ENCODE measurements at places on chromosomes 3 and 15.

- H3K4me3 ChIP-seq, result no peak overlapping the region
- ATAC-seq, result no peak
- H3K36me3 ChIP-seq, result no peaks in the 10 kb centered on the region
- no peak overlapping the region for H3K27ac ChIP-seq
- peaks cover 22% of the 10 kb centered on the region for H3K4me1 ChIP-seq
Measured at GRCh38 chr3:188106887-188107830, 46.8 kb upstream of the LPP start.

DNA sequence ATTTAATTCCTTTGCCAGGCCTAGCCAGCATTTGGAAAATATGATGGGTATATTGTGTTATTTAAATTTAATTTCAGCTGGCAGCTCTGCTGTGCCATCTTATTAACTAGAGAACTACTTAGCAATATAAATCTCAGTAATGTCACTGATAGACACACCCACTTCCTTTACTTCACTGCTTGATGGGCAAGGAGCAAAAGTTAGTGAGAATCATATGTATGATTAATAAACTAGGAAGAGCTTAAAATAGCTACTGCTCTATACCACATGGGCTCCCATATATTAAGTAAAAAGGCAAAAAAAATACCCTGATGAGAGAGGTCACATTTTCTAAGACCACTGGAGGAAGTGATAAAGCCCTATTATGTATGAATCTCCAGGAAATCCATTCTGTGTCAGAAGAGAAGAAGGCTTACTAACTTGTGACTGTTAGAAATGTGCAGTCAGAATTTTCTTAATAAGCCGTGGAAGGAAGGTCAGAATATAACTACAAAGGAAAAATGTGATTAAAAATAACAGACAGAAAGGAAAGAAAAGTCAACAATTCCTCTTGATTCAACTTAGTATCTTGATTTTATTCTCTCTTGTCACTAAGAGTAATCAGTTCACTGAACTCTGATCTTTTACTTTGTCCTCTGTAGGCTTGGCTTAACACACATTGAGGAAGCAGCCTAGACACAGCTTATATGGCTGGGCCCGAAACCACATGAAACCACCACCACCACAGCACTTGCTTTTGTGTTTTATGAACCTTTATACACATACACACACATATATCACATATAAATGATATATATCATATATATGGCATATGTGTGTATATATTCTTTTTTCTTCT lies 1233.9 kb upstream of the ALCAM start:
- H3K27ac ChIP-seq, result no peak overlapping the region
- peak; percentile 62 for ATAC-seq
- peaks cover 11% of the 10 kb centered on the region for H3K4me1 ChIP-seq

- no peak overlapping the region for H3K4me3 ChIP-seq
- no peak for ATAC-seq
- H3K27ac ChIP-seq, result no peak overlapping the region
- peaks cover 31% of the 10 kb centered on the region for H3K4me1 ChIP-seq
- no peaks in the 10 kb centered on the region for H3K36me3 ChIP-seq
Measured at GRCh38 chr15:91857224-91857585, 3.7 kb downstream of the SLCO3A1 start.

DNA sequence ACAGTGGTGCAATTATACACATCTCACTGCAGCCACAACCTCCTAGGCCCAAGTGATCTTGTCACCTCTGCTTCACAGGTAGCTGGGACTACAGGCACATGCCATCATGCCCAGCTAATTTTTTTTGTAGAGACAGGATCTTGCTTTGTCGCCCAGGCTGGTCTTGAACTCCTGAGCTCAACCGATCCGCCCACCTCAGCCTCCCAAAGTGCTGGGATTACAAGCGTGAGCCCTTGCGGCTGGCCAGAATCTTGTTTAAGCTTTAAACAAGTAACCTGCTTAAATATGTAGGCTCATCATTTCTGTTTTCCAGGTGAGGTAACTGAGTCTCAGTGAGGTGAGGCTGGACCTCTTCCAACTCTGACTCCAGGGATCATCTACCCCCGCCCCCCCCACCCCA lies 7.7 kb upstream of the PSTPIP1 start:
- no peak overlapping the region for H3K4me3 ChIP-seq
- no peaks in the 10 kb centered on the region for H3K36me3 ChIP-seq
- peak overlapping the region; percentile 99 for H3K27ac ChIP-seq
- H3K4me1 ChIP-seq, result peaks cover 42% of the 10 kb centered on the region

- peaks cover 11% of the 10 kb centered on the region for H3K4me1 ChIP-seq
- no peaks in the 10 kb centered on the region for H3K27me3 ChIP-seq
- no peaks in the 10 kb centered on the region for H3K36me3 ChIP-seq
- ATAC-seq, result peak; percentile 71
- H3K4me3 ChIP-seq, result no peak overlapping the region
Measured at GRCh38 chr3:16828815-16829214, 55.9 kb upstream of the PLCL2 start.

- H3K27me3 ChIP-seq, result peaks cover 69% of the 10 kb centered on the region
- H3K36me3 ChIP-seq, result no peaks in the 10 kb centered on the region
- peaks cover 7% of the 10 kb centered on the region for H3K4me1 ChIP-seq
- H3K4me3 ChIP-seq, result peak within 1 kb of the TSS; percentile 66
- ATAC-seq, result peak; percentile 53
Measured at GRCh38 chr15:79431636-79432344, at the start of gene MINAR1. Gene MINAR1, plus strand, starts transcription at chr15:79432336. Its CDS starts 23,812 bp downstream, at chr15:79456148.

DNA sequence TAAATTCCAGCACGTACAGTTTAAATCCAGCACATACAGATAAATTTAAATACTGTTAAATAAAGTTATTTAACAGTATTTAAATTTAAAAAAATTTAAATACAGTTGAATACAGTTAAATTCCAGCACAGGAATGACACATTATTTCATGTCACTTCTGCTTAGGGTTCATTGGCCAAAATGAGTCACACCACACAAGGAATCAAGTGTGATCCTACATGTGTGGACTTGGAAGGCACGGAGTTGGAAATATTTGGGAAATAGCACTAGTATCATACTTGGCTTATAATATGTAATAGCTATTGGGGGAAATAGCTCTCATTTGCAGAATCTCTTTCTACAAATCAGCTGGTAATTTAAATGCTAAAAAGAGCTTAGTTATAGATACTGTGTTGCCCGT lies 10.6 kb downstream of the RAB7A start:
- H3K4me1 ChIP-seq, result peaks cover 58% of the 10 kb centered on the region
- H3K27me3 ChIP-seq, result no peaks in the 10 kb centered on the region
- no peak overlapping the region for H3K4me3 ChIP-seq
- ATAC-seq, result no peak
- H3K36me3 ChIP-seq, result peaks cover 21% of the 10 kb centered on the region

DNA sequence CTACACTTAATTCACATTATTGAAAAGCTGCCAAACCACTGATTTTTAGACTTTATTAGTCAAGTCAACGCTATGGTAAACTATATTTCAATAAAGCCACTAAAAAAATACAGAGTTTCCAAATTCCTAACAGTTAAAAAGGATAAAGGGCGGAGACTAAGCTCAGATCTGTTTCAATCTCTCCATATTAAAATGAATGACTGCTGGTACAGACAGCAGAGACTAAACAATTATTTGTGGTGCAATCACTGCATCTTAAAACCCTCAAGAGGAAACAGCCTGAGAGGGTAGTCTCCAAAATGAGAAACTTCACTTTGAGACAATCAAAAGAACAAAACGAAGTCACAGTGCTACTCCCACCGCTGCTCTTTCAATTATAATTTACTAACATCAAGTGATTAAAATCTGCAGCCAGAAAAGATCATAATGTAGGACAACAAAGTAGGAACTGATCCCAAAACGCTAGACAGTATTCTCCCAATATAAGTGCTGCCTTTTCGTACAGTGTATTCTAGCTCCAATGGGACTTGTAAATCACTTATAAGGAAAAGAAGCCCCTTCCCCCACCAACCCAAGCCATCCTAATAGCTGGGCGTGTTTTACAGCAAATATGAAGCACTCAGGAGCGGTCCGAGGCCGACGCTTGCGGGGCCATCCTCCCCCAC lies 1.2 kb downstream of the UBP1 start:
- H3K4me1 ChIP-seq, result peaks cover 46% of the 10 kb centered on the region
- no peaks in the 10 kb centered on the region for H3K27me3 ChIP-seq
- H3K36me3 ChIP-seq, result no peaks in the 10 kb centered on the region
- H3K27ac ChIP-seq, result peak overlapping the region; percentile 100

DNA sequence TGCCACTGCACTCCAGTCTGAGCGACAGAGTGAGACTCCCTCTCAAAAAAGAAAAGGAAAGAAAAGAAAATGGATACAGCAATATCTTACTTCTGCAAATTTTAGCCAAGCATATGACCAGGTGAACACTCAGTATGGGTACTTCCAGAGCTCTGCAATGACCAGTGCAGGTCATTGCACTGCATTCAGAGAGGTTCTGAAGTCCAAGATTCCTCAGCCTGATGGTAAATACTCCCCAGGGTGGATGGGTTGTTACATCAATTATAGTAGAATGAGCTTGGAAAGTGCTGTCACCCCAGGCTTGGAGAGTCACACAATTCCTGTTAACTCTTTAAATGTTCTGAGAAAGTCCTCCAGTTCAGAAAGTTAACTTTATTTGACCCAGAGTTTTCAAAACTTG lies 103.7 kb downstream of the RPLP1 start:
- no peaks in the 10 kb centered on the region for H3K4me1 ChIP-seq
- H3K27me3 ChIP-seq, result peaks cover 17% of the 10 kb centered on the region
- no peak overlapping the region for H3K27ac ChIP-seq

GRCh38 chr3:159169828-159170227 lies 368.0 kb downstream of the MFSD1 start:
- H3K27me3 ChIP-seq, result no peaks in the 10 kb centered on the region
- no peaks in the 10 kb centered on the region for H3K36me3 ChIP-seq
- no peaks in the 10 kb centered on the region for H3K4me1 ChIP-seq
- H3K27ac ChIP-seq, result no peak overlapping the region

- no peaks in the 10 kb centered on the region for H3K4me1 ChIP-seq
- H3K4me3 ChIP-seq, result no peak overlapping the region
- H3K36me3 ChIP-seq, result no peaks in the 10 kb centered on the region
- H3K27ac ChIP-seq, result no peak overlapping the region
Measured at GRCh38 chr3:35760146-35760545, 120.8 kb downstream of the ARPP21 start.

GRCh38 chr15:39130556-39131379 lies 450.1 kb upstream of the THBS1 start:
- ATAC-seq, result no peak
- no peak overlapping the region for H3K4me3 ChIP-seq
- no peaks in the 10 kb centered on the region for H3K27me3 ChIP-seq
- H3K27ac ChIP-seq, result no peak overlapping the region

DNA sequence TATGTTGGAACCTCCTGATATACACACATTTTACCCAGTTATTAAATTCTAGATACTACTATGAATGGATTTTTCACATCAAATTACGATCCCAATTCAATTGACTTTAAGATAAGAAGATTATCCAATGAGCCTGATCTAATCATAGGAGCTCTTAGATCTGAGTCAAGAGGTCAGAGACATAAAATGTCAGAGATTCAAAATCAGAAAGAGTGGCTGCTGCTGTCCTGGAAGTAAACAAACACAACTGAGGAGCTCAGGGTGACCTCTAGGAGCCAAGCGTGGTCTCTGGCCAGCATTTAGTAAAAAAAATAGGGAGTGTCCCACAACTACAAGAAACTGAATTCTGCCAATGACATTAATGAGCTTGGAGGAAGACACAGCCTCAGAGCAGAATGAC lies 557.1 kb upstream of the CBLB start:
- H3K4me3 ChIP-seq, result no peak overlapping the region
- H3K36me3 ChIP-seq, result peaks cover 13% of the 10 kb centered on the region
- no peaks in the 10 kb centered on the region for H3K27me3 ChIP-seq
- H3K27ac ChIP-seq, result peak overlapping the region; percentile 79
- H3K4me1 ChIP-seq, result peaks cover 47% of the 10 kb centered on the region
- no peak for ATAC-seq

DNA sequence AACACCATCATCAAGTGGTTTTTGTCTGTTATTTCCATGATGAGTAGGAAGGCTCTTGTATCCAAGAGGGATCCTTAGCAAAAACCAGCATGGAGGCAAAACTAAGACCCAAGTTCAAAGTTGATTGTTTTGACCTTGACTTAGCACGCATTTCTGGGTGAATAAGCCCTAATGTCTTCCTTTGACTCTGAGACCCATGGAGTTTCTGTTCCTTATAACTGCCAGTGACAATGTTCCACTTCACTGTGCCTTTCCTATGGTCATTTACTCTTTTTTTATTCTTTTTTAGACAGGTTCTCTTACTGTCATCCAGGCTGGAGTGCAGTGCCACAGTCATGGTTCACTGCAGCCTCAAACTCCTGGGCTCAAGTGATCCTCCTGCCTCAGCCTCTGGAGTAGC lies 118.2 kb upstream of the MRPL3 start:
- no peak overlapping the region for H3K4me3 ChIP-seq
- no peaks in the 10 kb centered on the region for H3K4me1 ChIP-seq
- no peaks in the 10 kb centered on the region for H3K36me3 ChIP-seq
- no peak overlapping the region for H3K27ac ChIP-seq
- peaks cover 28% of the 10 kb centered on the region for H3K27me3 ChIP-seq
- ATAC-seq, result peak; percentile 62

Measured in stimulated activated memory B cell treated with anti-CD40 and anti-IgM and Interleukin-4, amounts not matched to agents 10 μg/mL and 1 μg/mL and 100 μg/mL, for 72 hours (primary cell).